ENCODE measurements at places on chromosomes 5 and 9.

DNA sequence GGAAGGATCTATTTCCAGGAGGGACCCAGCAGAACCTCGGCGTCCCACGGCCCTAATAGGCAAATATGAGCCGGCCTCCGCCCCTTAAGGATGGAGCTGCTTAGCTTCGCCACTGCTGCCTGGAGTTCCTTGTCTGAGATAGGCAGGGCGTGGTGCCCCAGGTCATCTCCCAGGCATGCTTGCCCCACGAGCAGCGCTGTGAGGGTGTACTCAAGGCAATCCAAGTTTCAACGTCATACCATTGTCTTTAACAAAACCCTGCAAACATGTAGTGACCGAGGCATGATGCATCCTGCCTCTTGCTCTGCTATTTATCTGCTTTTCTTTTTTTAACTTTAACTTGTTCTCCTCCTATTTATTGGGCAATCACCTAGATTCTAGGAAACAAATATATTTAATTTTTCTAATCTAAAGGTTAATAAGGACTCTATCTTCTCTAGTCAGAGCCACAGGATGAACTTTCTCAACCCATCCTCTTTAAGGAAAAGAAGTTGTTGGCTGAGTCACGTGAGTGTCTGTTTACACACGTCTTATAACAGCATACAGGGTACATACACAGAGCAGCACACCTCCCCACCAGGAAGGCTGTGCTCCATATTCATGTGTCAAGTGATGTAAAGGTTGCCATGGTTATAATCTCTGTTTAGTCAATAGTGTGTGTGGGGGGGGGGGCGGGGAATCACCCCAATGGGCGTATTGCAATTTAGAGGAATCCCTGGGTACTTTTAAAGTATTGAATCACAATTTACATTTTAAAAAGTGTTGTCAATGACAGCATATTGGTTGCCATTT is 27.3 kb upstream of the ZSWIM6 start:
- no peak for DNase-seq

GRCh38 chr9:6925836-6926235 is 168.1 kb downstream of the KDM4C start:
- no peak for DNase-seq

GRCh38 chr9:29289365-29289764 is 1716.1 kb upstream of the C9orf72 start:
- DNase-seq = no peak

DNA sequence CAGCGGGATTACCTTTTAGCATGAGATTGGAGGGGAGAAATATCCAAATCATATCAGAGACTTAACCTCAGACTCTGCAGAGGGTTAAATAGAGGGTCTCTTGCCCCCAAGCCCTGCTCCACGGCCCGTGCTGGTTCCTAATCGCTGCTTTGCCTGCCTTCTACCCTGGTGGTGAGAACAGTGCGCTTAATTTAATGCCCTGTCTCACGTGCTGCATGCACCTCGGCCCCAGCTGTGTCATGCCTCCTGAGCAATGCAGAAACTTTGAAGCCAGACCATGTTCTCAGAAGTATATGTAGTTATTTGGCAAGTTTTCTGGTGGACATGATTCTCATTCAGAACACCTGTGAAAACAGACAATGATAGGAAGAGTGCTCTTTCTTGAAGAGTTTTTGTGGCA is 1.4 kb downstream of the OTULIN start:
- DNase-seq = no peak

DNA sequence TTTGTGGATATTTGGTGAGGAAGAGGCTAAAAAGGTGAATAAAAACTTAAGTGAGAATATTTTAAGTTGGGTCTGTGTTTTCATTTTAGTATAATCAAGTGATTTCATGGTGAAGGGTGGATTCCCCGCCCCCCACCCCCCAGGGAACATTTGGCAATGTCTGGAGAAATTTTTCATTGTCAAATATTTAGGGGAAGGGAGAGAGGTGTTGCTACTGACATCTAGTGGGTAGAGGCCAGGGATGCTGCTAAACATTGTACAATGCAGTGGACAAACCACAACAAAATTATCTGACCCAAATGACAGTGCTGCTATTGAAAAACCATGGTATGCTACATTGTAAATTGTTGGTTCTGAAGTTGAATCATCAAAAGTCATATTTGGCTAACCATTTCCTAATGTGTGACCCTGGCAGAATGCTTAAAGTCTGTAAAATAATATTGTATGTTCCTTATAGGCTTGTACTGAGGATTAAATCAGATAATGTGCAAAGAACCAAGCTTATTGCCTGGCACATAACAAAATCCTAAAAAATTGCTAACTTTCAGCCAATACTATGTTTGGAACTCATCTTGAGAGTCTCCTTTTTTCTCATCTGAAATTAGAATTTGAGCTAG is 5.6 kb downstream of the C5orf24 start:
- DNase-seq = no peak

GRCh38 chr5:34551911-34552433 is 104.2 kb upstream of the RAI14 start:
- DNase-seq = no peak

DNA sequence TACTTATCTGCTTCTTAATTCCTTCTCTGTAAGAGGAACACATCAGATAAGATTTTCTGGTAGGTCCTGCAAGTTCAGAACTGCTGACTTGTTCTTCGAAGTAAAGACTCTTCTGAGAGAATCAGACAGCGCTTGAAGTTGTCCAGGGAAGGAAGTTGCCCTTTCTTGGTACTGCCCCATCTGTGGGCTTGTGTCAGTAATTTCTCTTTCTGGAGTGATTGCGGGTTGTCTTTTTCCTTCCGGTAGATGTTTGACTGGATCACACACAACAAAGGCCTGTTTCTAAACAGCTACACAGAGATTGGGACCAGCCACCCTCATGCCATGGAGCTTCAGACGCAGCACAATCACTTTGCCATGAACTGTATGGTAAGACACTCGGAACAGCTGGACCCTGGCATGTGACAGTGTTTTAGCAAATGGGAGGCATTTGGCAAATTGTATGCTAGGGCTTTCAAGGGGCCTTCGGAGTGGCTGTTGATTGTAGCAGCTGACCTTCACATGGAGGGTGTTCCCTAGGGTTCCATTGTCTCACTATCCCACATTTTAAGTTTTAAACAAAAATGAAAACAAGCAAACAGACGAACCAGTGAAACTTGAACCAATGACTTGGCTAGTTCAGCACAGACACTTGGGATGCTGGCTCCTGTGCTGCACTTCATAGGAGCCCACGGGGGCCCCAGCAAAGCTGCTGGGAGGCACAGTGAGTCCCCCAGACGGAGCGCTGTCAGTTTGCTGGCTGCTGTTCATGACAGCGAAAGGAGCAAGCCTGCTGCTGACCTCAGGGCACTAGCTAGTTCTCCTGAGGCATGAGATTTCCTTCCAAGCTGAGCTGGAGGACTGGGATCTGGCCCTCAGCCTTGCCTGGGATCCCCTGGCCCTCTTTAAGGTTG is 149.9 kb downstream of the TRIO start:
- DNase-seq = no peak

- DNase-seq = no peak
Measured at GRCh38 chr9:36855448-36856315, 178.4 kb downstream of the PAX5 start.

GRCh38 chr9:114307899-114308267 is 15.0 kb upstream of the ORM1 start:
- DNase-seq = no peak

DNA sequence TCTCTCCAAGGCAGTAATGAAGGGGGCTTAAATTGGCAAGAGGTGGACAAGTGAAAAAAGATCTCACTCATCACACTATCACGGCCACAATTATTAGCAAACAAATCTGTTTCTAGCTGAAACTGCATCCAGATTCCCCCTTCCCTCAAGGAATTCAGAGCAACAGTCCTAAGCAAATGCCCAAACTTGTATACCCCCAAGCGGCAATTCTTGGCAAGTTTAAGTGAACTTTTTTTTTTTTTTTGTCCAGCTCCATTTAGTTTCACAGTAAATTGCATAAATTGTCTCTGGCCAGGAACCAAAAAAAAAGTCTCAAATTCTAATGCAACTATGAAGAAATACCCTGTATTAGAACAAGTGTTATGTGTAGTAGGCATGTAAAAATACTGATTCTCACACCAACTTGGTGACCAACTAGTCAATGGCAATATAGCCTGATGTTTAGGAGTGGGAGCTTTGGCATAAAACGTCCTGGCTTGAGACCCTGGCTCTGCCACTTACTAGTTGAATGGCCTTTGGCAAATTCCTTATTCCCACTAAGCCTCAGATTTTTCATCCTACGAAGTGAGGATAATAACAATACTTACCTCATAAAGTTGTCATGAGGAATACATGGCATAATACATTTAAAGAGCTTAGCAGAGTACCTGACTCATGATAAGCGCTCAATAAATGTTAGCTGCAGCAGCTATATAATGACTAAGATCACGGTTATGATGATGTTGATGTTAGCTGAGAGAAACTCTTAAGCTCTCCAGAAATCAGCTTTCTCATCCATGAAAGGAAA is 193.2 kb downstream of the ADAMTSL1 start:
- no peak for DNase-seq

DNA sequence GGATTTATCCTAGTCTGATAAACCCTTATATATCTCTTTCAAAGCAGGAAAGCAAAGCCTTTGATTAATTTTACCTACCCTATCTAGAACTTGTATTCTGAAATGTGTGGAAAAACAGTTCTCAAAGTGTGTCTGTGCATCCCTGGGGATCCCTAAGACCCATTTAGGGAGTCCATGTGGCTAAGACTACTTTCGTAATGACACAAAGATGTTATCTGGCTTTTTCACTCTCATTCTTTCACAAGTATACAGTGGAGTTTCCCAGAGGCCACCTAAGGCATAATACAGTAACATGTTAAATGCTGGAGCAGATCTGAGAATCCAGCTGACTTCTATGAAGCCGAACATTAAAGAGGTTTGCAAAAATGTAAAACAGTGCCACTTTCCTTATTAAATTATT is 54.3 kb upstream of the TNFSF15 start:
- DNase-seq = no peak

DNA sequence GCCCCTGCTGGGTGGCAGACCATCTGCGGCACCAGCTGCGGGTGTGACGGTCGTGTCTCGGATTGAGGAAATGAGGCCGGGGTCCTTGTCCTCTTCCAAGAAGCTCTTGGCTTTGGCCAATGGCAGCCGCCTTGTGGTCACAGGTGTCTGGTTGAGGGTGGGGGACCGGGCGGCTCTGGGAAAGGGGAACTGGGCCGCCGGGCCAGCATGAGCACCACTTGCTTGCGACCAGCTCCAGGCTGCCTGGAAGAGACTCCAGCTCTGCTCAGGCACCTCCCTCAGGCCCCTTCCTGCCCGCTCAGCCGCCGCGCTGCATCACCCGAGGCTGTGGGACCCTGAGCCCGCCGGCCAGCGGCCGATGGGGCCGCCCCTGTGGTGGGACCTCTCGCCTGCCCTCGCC is 59.7 kb downstream of the RXRA start:
- DNase-seq = no peak

GRCh38 chr9:124894741-124895170 is 32.8 kb downstream of the ARPC5L start:
- DNase-seq = no peak

GRCh38 chr9:79104216-79104615 is 467.5 kb upstream of the TLE4 start:
- DNase-seq = no peak

GRCh38 chr5:122316656-122317055 is 4.6 kb downstream of the SNCAIP start:
- no peak for DNase-seq

GRCh38 chr9:107487521-107488374 is 1.8 kb downstream of the KLF4 start:
- DNase-seq = no peak

DNA sequence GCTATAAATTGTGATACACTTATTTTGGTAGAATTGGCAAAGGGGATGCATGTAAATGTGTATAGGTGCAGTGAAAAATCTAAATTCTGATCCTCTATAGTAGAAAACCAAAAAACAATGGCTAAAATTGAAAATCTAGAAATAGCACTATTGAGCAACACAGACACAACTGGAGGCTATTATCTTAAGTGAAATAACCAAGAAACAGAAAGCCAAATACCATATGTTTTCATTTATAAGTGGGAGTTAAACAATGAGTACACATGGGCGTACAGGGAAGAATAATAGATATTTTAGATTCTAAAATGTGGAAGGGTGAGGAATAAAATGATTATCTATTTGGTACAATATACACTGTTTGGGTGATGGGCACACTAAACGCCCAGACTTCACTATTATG is 183.2 kb upstream of the TUSC1 start:
- DNase-seq = no peak

- no peak for DNase-seq
Measured at GRCh38 chr9:118832371-118832770, 536.9 kb downstream of the BRINP1 start.

DNA sequence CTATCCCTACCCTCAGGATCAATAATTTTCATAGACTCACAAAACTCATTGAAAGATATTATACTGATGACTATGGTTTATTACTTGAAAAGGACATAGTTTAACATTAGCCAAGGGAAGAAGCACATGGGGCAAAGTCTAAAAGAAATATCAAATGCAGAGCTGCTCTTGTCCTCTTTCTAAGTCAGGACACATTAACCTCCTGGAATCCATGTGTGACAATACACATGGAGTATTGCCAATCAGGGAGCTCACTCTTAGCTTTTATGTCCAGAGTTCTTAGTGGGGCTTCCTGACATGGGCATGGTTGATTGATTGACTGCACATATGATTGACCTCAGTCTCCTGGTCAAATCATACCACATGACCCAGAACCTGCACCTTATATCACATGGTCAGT is 165.5 kb upstream of the COX7C start:
- DNase-seq = no peak

GRCh38 chr9:79741381-79741780 is 169.6 kb downstream of the TLE4 start:
- DNase-seq = no peak

DNA sequence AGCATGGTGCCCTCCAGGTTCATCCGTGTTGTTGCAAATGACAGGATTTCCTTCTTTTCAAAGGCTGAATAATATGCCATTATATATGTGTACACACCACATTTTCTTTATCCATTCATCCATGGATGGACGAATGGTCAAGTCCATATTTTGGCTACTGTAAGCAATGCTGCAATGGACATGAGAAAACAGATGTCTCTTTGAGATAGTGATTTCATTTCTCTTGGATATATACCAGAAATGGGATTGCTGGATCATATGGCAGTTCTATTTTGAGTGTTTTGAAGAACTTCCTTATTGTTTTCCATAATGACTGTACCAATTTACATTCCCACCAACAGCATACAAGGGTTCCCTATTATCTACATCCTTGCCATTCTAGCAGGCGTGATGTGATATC is 67.9 kb downstream of the TEK start:
- DNase-seq = no peak

DNA sequence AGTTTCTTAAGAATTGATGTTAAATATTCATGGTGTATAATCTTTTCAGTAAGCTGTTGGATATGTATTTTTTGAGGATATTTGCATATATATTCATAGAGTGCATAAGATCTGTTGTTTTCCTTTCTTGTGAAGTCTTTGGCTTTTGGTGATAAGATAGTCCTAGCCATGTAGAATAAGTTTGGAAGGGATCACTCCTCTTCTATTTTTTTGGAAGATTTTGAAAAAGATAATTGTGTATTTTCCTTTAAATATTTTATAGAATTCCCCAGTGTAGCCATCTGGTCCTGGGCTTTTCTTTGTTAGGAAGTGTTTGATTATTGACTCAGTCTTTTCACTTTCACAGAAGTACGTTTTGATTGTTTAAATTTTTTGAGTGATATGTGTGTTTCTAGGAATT is 318.8 kb upstream of the CDH10 start:
- no peak for DNase-seq

Measured in omental fat pad (tissue), 4 donors.